ENCODE measurements at places on chromosomes 3 and 15.

- no peak for DNase-seq
Measured at GRCh38 chr3:72301779-72302178, 516.8 kb upstream of the PROK2 start.

- no peak for DNase-seq
Measured at GRCh38 chr3:79887213-79887612, 119.4 kb upstream of the ROBO1 start.

- DNase-seq, result no peak
Measured at GRCh38 chr15:63603516-63603915, 6.3 kb downstream of the FBXL22 start.

GRCh38 chr15:25091421-25092158 is 136.8 kb downstream of the SNRPN start:
- DNase-seq, result no peak
